Astrocyte (in vitro differentiated cells and primary cell): ENCODE measurements at places on chromosomes 1 and 21.

GRCh38 chr1:43549921-43550597 is 19.4 kb downstream of the PTPRF start:
- no peak for DNase-seq

- no peak for DNase-seq
Measured at GRCh38 chr1:4972761-4973320, 318.4 kb downstream of the AJAP1 start.

GRCh38 chr1:40932006-40932405 is 47.5 kb upstream of the CTPS1 start:
- no peak for DNase-seq

- DNase-seq: no peak
Measured at GRCh38 chr1:219945795-219946194, 17.4 kb upstream of the SLC30A10 start.

- no peak for DNase-seq
Measured at GRCh38 chr1:246690100-246690499, 34.1 kb upstream of the SCCPDH start.

DNA sequence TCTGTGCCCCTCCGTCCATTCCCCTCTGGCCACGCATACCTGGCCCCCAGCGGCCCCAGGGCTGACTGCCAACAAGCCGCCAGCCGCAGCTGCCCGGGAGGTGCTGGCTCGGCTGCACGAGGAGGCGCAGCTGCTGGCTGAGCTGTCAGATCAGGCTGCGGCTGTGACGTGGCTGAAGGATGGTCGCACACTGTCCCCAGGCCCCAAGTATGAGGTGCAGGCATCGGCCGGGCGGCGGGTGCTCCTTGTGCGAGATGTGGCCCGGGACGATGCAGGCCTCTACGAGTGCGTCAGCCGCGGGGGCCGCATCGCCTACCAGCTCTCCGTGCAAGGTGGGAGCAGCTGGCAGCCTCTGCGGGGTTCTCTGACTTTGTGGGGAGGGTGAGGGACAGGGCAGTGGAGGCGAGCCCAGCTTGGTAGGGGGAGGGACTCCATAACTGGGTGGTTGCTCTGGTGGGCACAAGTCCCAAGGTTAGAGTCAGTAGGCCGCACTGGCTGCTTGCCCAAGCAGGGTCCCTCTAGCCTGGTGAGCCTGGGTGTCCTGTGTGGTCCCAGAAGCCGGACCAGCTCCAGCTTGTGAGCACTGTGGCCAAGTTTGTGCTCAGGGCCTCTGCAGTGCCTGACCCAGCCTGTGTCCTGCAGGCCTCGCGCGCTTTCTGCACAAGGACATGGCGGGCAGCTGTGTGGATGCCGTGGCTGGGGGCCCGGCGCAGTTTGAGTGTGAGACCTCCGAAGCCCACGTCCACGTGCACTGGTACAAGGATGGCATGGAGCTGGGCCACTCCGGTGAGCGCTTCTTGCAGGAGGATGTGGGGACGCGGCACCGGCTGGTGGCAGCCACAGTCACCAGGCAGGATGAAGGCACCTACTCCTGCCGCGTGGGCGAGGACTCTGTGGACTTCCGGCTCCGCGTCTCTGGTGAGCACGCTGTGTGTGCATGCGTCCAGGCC is 8.8 kb downstream of the OBSCN start:
- no peak for DNase-seq

DNA sequence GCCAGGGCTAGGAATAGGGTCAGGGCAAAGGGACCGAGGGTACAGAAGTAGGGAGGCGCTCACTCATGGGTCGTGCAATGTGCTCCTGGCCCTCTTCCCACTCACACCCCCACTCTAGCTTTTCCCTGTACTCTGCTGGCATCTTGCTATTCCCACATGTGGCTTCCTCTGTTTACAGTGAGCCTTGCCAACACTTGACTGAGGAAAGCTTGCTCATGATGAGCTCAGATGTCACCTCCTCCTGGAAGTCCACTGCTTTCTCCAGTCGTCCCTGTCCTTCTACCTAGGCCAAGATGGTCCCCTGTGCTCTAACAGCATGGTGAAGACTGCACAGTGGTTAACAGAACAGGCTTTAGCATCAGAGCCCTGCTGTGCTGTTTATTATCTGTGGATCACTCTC is 8.0 kb upstream of the RIMS3 start:
- no peak for DNase-seq

GRCh38 chr21:42453224-42453985 is 42.6 kb downstream of the RSPH1 start:
- no peak for DNase-seq

DNA sequence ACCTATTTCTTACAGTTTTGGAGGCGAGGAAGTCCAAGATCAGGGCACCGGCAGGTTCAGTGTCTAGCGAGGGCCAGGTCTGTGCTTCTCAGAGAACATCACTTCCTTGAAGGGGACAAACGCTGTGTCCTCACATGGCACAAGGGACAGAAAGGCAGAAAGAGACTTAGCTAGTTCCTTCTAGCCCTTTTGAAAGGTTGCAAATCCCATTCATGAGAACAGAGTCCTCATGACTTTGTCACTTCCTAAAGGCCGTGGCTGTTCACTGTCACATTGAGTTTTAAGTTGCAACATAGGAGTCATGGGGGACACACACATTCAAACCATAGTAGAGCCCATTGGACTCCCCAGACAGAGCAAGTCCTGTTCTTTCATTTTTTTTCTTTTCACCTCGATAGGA is 27.4 kb downstream of the PER3 start:
- DNase-seq: no peak
